ENCODE measurements at places on chromosomes 5 and 9.

DNA sequence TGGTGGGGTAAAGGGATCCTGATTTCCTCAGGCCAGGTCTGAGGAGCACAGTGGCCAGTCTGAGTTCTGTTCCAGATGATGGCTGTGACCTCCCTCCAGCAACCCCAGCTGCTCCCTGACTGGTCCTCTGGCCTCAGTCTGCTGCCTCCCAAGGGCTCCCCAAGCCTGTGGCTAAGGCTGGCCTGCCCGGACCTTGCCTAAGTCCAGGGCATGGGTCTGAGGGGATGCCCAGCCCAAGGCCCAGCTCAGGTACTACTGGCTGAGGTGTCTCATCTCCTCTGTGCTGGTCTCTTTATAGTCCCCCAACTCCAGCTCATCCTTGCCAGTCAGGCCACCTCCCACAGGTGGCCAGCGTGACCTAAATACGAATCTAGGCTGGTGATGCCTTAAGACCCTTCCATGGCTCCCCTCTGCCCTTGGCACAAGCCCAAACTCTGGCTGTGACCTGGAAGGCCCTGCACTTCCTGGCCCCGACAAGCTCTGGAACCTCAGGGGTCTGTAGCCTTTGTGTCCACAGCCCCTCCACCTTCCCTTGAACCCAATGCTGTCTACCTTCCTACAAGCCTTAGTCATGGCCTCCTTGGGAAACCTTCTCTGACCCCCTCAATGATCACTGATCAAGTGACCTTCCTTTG lies 9.8 kb downstream of the KIF12 start:
- no peak for DNase-seq

DNA sequence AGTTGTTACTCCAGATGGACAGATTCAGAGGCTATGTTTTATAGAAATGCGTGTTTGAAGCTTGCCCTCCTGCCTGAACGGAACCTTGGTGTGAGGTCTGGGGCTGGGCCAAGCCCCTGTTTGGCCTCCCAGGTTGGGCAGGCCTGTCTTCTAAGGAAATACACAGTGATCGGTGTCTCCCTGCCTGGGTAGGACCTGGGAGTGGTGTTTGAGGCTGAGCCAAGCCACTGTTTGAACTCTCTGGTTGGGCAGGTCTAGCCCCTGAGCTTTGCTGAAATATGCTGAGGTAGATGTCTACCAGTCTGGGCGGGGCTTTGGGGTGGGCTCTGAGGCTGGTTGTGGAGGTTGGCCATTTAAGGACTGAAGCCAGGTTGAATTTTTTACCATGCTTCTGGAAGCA lies 90.5 kb downstream of the DMXL1 start:
- DNase-seq = no peak

- DNase-seq = no peak
Measured at GRCh38 chr5:2704111-2704510, 47.4 kb downstream of the IRX2 start.

- no peak for DNase-seq
Measured at GRCh38 chr9:94889628-94890027, 163.1 kb downstream of the AOPEP start.

DNA sequence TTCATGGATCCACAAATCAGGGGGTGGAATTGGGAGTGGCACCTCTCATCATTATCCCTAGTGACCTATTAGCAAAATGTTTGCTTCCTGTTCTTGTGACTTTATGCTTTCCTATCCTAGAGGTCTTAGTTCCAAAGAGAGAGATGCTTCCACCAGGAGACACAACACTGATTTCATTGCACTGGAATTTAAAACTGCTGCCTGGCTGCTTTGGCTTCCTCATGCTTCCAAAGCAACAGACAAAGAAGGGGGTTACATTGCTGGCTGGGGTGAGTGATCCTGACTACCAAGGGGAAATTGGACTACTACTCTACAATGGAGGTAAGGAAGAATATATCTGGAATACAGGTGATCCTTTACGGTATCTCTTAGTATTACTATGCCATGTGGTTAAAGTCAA lies 69.2 kb upstream of the SH3GL2 start:
- peak; percentile 46 for DNase-seq

- DNase-seq = no peak
Measured at GRCh38 chr5:143976055-143976454, 164.1 kb downstream of the HMHB1 start.

- no peak for DNase-seq
Measured at GRCh38 chr9:118990949-118991348, 378.3 kb downstream of the BRINP1 start.

GRCh38 chr9:101311758-101312420 lies 72.9 kb downstream of the BAAT start:
- peak; percentile 70 for DNase-seq

GRCh38 chr5:1797855-1798254 lies 1.8 kb downstream of the MRPL36 start:
- no peak for DNase-seq

- no peak for DNase-seq
Measured at GRCh38 chr5:173301695-173302545, 26.3 kb downstream of the STC2 start.

DNA sequence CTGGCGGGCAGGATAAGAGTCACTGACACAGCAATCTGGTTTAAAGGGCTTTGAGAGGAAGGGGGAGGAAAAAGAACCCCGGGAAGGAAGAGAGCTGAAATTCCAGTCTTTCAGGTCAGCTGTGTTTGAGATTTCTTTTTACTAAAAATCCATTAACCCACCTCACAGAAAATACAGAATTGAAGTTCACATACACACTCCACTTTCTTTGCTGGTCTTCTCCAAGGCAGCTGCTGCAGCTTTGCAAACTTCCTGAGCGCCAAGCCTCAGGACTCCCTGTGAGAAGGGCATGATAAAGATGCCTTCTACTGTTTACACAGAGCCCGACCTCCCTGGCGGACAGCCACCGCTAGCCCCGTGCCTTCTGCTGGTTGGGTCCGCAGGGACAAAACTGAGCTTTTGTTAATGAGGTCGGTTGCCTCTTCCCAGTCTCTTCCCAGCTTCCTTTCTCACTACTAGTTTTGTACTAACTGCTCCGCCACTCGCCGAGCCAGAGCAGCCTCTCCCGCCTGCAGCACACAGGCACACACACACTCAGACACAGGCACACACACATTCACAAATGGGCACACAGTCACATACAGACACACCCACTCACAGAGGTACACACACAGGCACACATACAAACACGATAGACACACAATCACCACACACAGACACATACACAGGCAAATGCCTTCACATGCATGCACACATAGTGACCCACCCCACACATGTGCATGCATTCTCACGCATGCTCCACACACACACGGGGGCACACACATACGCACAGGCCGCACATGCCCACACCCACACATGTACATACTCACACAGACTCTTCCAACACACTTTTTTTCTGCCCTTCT lies at the start of gene FREM1:
FREM1 (minus strand) TSS at position 468 of the 845 bp plus-strand sequence. CDS start 41,451 bp downstream, outside the sequence.
- DNase-seq = no peak

GRCh38 chr5:6598351-6598900 lies 34.4 kb downstream of the NSUN2 start:
- DNase-seq = no peak

GRCh38 chr5:74460694-74461093 lies 179.8 kb downstream of the ENC1 start:
- DNase-seq = no peak

DNA sequence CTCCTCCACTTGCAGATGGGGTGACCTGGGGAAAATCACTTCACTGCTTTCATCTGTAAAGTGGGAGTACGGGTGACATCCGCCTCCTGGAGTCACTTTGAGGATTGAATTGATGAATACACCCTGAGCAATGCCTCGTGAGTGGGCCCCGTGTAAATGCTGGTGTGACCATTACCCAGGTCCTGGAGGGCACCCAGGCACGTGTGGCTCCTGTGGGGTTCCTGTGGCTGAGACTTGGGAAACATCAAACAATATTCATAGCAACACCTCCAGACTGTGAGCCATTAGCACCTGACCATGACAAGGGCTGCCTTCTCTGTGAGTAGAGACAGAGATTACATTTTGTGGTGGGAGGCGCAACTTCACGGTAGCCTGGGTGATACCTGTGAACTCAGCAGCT lies 11.4 kb downstream of the MRPL36 start:
- no peak for DNase-seq

DNA sequence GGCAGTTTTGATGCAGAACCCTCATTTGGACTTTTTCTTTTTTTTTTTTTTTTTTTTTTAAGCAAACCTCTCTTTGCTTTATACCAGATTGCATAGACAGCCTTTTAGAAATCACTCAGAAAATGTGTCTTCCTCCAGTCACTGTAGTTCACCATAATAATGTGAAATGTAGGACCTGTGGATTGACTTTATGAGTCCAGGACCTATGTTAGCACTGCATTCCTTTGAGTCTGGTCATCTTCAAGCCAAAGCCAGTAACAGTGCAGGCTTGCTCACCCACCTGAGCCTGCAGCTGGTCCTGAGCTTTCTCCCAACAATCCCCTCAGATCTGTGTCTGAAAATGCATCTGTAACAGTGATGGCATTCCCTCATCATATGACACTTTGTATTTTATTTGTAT lies 110.7 kb upstream of the NFIL3 start:
- peak; percentile 44 for DNase-seq

- DNase-seq = no peak
Measured at GRCh38 chr9:89715318-89715858, 110.6 kb downstream of the GADD45G start.

- DNase-seq = no peak
Measured at GRCh38 chr9:80233102-80233843, 661.5 kb downstream of the TLE4 start.

- peak; percentile 99 for DNase-seq
Measured at GRCh38 chr5:38806775-38807258, 39.0 kb upstream of the OSMR start.

- no peak for DNase-seq
Measured at GRCh38 chr5:167793700-167794099, 497.7 kb upstream of the WWC1 start.

GRCh38 chr5:171586436-171586835 lies 167.0 kb downstream of the FGF18 start:
- DNase-seq = no peak

GRCh38 chr5:79193643-79194042 lies 42.3 kb upstream of the JMY start:
- DNase-seq = peak; percentile 23

DNA sequence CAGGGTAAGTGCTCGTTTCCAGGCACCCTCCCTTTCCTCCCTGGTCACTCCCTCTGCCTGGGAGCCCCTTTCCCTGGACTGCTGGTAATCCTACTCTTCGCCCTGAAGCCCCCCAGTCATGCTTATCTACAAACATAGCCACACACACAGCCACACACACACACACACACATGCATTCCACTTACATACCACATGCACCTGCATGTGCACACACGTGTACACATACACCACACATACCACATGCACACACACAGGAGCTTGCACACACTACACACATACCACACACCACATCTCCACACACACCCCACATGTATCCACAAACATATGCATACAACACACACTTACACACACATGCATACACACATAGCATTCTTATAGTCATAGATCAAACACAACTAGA lies 358.5 kb downstream of the GADD45G start:
- no peak for DNase-seq

DNA sequence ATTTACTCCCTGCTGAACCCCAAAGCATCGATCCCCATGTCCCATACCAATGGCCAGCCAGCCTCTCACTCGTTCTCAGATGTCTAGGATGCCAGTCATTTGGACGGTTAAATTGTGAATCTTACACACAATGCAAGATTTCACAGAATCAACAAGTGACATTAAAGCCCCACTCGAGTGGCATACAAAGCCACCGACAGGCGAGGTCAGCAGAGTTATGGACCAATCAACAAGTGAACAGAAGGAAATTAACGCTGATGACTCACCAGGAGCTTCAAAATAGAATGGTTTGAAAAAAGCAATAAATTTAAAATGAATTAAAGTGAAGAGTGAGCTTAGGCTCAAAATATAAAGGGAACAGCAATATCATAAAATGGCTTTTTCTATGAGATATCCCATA lies 8.2 kb upstream of the RUFY1 start:
- DNase-seq = no peak

DNA sequence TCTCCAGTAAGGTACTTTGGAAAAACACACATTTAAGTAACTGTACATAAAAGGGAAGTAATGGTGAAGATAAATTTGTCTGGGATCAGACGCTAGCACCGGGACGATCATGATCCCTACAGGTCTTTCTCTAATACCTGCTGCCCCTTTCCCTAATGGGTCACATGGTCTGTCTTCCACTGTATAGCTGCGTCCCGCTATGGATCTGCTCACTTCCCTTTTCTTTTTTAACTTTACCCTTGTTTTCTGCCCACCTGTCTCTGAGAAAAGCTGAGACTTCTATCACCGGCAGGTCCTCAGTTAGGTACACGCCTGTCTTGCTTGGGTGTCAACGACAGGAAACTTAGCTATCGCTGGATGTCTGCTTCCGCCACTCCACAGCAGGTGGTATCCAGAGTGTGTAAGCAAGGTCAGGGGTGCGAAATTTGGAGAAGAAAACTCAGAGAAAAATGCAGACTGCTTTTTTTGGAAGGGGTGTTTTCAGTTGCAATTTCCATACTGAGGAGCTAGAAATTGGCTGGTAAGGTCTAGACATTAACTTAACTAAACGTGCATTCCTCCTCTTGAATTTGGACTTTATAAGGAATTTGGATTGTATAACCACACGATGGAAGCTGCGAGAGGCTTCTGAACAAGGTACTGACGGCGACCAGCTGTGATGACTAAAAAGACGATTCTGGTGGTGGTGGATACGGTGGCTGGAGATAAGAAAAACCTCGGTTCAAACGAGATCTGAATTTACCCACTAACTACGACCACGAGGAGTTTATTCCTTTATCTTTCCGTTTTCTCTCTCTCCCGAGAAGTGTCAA lies 1.1 kb upstream of the ICE1 start:
- DNase-seq = peak; percentile 16

DNA sequence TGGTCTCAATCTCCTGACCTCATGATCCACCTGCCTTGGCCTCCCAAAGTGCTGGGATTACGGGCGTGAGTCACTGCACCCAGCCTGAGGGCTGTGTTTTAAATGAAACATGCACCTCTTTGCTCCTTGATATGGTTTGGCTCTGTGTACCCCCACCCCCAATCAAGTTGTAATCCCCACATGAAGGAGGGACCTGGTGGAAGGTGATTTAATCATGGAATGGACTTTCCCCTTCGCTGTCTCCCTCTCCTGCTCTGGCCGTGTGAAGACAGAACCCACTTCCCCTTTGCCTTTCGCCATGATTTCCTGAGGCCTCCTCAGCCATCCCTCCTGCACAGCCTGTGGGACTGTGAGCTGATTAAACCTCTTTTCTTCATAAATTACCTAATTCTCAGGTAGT lies 12.5 kb upstream of the NOTCH1 start:
- no peak for DNase-seq

DNA sequence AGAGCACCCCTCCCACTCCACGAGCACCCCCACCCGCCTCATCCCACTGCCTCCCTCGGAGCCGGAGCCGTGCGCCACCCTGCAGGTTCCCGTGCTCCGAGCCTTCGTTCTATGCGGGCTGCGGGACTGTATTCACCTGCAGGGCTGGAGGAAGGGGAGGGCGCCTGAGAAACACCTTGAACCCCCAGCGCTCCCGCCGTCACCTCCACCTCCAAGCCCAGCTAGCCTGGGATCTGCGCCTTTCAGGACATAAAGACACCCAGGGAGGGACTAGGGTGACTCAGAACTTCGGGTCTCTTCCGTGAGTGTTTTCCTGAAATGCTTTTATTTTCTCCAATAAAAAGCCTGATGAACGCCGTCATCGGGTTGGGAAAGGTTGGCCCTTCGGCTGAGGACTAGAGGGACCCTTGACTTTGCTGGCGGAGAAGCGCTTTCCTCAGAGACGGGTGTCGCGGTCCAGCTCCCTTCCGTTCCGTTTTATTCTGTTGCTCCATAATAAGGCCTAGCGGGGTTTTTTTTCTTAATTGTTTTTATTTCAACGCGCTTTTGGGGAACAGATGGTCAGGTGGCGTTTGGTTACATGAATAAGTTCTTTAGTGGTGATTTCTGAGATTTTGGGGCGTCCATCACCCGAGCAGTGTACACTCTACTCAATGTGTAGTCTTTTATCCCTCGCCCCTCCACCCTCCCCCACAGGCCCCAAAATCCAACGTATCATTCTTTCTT lies 4.6 kb downstream of the TLX3 start:
- no peak for DNase-seq

All from EL (cell line).